ENCODE measurements at places on chromosomes 12 and 14.
A peak's percentile ranks its signal among the peaks of the same experiment; 100 is the strongest.

GRCh38 chr14:68458840-68459469 is 333.9 kb downstream of the ZFP36L1 start:
- peak overlapping the region; percentile 29 for H3K27ac ChIP-seq
- no peak overlapping the region for H3K4me3 ChIP-seq
- no peaks in the 10 kb centered on the region for H3K36me3 ChIP-seq
- peak; percentile 64 for DNase-seq
- H3K27me3 ChIP-seq: no peaks in the 10 kb centered on the region
- H3K4me1 ChIP-seq: peaks cover 3% of the 10 kb centered on the region

DNA sequence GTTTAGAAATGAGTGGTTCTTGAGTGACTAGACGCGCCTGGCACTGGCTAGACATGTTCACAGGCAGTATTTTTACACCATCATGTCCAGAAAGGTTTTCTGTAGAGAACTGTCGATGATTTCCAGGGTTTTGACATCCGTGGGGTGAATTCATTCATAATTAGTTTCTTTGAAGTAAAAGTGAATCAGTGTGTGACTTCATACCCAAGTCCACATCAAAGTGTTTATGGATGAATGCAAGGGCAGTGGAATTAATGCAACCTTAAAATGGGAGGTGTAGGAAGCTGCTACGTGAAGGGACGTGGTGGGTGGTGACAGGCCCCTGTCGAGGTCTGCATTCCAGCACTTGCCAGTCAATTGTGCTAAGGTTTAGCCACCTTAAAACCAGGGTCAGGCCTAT is 38.4 kb upstream of the ELK3 start:
- H3K27ac ChIP-seq: no peak overlapping the region
- no peak for DNase-seq

DNA sequence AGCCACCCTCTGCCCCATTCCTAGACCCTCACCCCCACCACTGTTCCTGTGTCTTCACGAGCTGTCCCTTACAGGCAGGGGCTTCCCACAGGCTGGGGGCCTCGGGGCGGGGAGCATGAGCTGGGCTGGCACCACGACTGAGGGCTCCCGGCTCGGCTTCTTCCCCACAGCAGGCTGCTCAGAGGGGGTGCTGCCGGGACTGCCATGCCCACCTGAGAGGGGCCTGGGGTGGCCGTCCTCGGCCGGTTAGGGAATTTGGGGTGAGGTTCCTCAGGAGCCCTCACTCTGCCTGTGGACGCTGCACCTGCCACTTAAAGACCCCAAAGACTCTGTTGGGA is 6.8 kb downstream of the SLC25A47 start:
- no peaks in the 10 kb centered on the region for H3K36me3 ChIP-seq
- DNase-seq: no peak

DNA sequence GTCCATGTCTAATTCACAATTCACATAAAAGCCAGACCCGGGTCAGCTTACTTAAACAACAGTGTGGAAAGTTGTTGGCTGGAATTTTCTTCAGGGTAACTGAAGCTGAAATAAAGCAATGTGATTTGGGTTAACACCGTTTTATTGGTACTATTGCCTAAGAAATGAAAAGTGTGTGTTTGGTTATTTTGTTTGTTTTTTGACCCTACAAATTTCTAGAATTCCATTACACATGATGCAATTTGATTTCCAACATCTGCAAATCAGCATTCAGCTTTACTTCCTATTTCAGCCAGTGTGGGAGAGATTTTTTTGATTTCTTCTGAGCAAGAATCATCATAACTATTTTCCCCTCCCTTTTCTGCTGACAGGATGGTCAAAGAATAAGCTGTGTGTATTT is 45.7 kb upstream of the CLMN start:
- no peaks in the 10 kb centered on the region for H3K36me3 ChIP-seq
- no peaks in the 10 kb centered on the region for H3K27me3 ChIP-seq
- no peak for DNase-seq
- no peaks in the 10 kb centered on the region for H3K4me1 ChIP-seq
- H3K27ac ChIP-seq: no peak overlapping the region

DNA sequence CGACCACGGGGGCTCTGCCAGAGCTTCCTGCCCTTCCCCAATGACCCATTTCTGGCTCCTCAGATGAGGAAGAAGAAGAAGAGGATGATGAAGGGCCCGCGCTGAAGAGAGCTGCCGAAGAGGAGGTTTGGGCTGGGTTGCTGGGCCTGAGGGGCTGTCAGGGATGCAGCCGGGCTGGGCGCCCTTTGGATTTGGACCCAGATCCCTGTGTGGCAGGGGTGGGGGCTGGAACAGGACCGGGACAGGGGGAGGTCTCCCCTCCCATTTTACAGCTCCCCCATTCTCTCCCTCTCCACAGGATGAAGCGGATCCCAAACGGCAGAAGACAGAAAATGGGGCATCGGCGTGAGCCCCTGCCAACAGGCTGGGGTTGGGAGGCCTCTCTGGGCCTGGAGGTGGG is 2.2 kb upstream of the LAG3 start:
- DNase-seq: no peak
- no peak overlapping the region for H3K27ac ChIP-seq
- H3K4me1 ChIP-seq: peaks cover 10% of the 10 kb centered on the region
- no peaks in the 10 kb centered on the region for H3K36me3 ChIP-seq
- H3K4me3 ChIP-seq: no peak overlapping the region

- no peaks in the 10 kb centered on the region for H3K27me3 ChIP-seq
- H3K36me3 ChIP-seq: no peaks in the 10 kb centered on the region
- no peak overlapping the region for H3K4me3 ChIP-seq
- no peaks in the 10 kb centered on the region for H3K4me1 ChIP-seq
- no peak overlapping the region for H3K27ac ChIP-seq
- DNase-seq: no peak
Observed at GRCh38 chr12:52566847-52567291, 6.8 kb downstream of the KRT74 start.

GRCh38 chr12:115371711-115372110 is 687.7 kb upstream of the TBX3 start:
- no peaks in the 10 kb centered on the region for H3K27me3 ChIP-seq
- DNase-seq: no peak
- no peak overlapping the region for H3K27ac ChIP-seq

DNA sequence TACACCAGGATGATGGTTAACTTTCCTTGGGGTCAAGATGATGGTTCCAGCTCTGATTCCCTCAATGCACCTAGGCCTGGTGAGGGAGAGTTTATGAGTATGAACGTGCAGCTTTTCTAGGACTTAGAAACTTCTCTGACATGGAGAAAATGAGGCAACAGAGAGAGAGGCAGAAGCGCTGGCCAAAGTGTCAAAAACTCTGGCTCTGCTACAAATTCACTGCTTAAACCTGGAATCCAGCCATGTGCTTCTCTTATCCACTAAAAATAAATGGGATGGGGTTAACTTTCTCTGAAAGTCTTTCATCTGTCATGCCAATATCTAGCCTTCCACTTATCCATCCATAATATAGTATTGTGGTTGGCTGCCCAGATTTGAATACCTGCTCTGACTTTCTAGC is 568.7 kb downstream of the MED13L start:
- no peaks in the 10 kb centered on the region for H3K4me1 ChIP-seq
- H3K27me3 ChIP-seq: no peaks in the 10 kb centered on the region
- DNase-seq: no peak
- no peak overlapping the region for H3K27ac ChIP-seq

DNA sequence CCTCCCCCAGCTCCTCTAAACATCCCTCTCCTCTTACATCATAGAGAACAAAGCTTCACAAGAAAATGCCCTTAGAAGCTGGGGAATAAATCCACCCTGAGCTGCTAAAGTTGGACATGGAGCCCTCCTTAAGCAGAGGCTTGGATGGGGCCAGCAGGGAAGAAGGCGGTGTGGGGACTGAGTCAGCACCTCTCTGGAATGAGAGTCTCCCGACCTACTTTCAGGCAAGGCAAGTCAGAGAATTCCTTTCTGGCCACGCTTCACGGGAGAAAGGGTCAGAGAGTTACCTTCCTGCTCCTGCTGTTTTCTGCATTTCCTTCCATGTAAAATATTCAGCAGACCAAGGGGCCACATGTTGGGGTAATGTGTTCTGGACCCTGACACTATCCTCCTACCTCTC is 113.3 kb upstream of the PRB2 start:
- no peaks in the 10 kb centered on the region for H3K36me3 ChIP-seq
- no peaks in the 10 kb centered on the region for H3K4me1 ChIP-seq
- no peaks in the 10 kb centered on the region for H3K27me3 ChIP-seq
- H3K27ac ChIP-seq: no peak overlapping the region
- DNase-seq: no peak
- no peak overlapping the region for H3K4me3 ChIP-seq

DNA sequence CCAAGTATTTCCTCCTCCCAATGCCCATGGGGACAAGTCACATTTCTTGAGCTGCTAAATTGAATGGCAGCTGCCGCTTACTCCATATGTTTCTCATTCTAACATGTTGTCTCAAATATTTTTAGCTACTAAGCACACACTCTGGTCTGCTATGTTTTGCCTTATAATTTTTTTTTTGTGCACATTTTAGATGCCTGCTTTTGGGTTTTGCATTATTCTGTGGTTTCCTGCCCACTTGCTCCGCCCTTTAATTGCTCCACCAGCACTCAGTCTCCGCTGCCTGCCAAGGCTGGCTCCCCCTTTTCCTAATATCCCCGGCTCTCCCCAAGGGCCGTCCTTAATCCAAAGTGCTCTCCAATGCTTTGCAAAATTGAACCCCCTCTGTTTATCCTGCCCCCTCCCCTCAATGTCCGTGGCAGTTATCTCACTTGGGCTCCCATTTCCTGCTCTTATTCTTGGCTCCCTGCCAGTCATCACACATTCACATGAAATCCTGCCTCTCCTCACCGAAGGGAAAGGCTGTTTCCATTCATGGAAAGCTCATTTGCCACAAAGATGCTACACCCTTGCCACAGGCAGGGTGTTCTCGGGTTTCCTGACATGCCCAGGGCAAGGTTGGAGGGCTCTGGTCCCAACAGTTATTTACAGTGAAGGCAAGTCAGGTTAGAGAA is 79.4 kb downstream of the C12orf75 start:
- H3K27ac ChIP-seq: no peak overlapping the region
- peak; percentile 31 for DNase-seq
- H3K36me3 ChIP-seq: no peaks in the 10 kb centered on the region
- no peaks in the 10 kb centered on the region for H3K4me1 ChIP-seq
- no peak overlapping the region for H3K4me3 ChIP-seq
- no peaks in the 10 kb centered on the region for H3K27me3 ChIP-seq

DNA sequence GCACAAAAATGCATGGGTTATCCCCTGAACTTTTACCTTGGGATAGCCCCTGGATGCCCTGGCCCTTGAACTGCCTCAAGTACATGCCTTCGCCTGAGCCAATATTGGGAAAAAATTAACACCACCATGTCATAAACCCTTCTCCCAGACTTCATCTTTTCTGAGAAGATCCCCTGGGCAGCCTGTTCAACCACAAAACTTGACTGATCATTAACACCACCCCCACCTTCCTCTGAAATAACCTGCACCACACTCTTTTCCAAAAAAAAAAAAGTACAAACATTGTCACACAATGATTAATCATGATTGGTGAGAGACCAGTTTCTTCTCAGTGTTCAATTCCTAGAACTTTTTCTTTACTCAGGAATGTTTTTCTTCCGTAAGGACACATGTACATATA is 217.9 kb downstream of the PAX9 start:
- no peak for DNase-seq
- H3K36me3 ChIP-seq: no peaks in the 10 kb centered on the region
- H3K4me3 ChIP-seq: no peak overlapping the region
- H3K4me1 ChIP-seq: no peaks in the 10 kb centered on the region
- H3K27ac ChIP-seq: no peak overlapping the region

- peak overlapping the region; percentile 46 for H3K4me3 ChIP-seq
- H3K27me3 ChIP-seq: peaks cover 12% of the 10 kb centered on the region
- DNase-seq: no peak
Observed at GRCh38 chr12:44875417-44875953, 630 bp downstream of the NELL2 start.

- no peak for DNase-seq
- no peak overlapping the region for H3K27ac ChIP-seq
- H3K36me3 ChIP-seq: no peaks in the 10 kb centered on the region
- no peaks in the 10 kb centered on the region for H3K27me3 ChIP-seq
- H3K4me3 ChIP-seq: no peak overlapping the region
- H3K4me1 ChIP-seq: no peaks in the 10 kb centered on the region
Observed at GRCh38 chr14:61153431-61153830, 127.7 kb downstream of the TMEM30B start.

GRCh38 chr12:5650829-5651461 is 219.0 kb downstream of the NTF3 start:
- H3K4me3 ChIP-seq: no peak overlapping the region
- H3K27ac ChIP-seq: no peak overlapping the region

GRCh38 chr14:90521084-90521929 is 124.5 kb downstream of the CALM1 start:
- no peak overlapping the region for H3K4me3 ChIP-seq
- no peaks in the 10 kb centered on the region for H3K27me3 ChIP-seq
- H3K4me1 ChIP-seq: peaks cover 25% of the 10 kb centered on the region
- no peak for DNase-seq
- H3K36me3 ChIP-seq: no peaks in the 10 kb centered on the region
- H3K27ac ChIP-seq: no peak overlapping the region

GRCh38 chr12:51326698-51327439 is 2.9 kb upstream of the BIN2 start:
- peak overlapping the region; percentile 24 for H3K27ac ChIP-seq
- no peaks in the 10 kb centered on the region for H3K4me1 ChIP-seq
- no peak for DNase-seq
- no peaks in the 10 kb centered on the region for H3K36me3 ChIP-seq
- no peak overlapping the region for H3K4me3 ChIP-seq
- H3K27me3 ChIP-seq: no peaks in the 10 kb centered on the region

DNA sequence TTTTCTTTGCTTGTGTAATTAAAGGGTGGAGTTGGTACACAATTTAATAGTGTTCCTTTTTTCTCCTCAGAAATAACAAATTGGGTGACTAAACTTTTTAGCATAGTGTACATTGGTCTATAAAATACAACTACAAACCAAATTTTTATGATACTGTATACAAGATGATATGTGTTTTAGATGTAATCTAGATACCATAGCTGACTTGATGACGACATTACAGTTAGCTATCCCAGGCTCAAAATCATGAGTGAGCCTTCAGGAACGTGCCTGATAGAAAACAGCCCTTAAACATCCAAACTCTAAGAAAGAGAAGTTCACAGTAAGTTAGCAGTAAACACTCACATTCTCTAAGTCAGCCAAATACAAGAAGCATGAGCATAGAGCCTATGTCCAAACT is 99.0 kb upstream of the SSTR1 start:
- H3K27ac ChIP-seq: no peak overlapping the region
- DNase-seq: no peak
- H3K4me1 ChIP-seq: no peaks in the 10 kb centered on the region

DNA sequence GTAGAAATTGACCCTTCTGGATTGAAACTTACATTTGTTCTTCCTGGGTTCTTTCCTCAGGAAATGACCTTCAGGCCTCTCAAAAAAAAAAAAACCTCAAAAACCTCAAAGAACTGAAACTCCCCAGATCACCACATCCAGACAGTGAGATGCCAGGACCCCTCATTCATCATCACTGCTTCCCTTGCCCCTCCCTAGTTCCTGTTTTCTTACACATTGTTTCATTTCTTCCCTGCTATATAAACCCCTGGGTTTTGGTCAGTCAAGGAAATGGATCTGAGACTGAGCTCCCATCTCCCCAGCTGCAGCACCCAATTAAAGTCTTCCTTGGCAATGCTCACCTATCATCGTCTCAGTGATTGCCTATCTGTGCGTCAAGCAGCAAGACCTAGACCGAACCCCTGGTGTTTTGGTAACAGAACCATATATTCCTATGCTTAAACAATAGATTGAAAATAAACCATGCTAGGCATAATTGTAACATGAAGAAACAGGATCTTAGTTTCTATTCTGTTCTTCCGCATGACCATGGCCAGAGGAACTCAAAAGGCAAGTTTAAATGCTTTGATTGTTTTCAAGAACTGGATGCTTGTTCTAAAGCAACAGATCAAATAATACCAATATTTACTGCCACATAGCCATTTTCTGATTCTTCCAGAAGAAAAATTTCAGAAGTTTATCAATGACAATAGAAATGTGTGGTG is 108.0 kb upstream of the MAX start:
- H3K27ac ChIP-seq: no peak overlapping the region
- H3K27me3 ChIP-seq: no peaks in the 10 kb centered on the region
- H3K4me1 ChIP-seq: no peaks in the 10 kb centered on the region
- no peaks in the 10 kb centered on the region for H3K36me3 ChIP-seq
- no peak overlapping the region for H3K4me3 ChIP-seq

Data from colonic mucosa (tissue), 4 donors.